ENCODE measurements at places on chromosomes 3 and 15.
A peak's percentile ranks its signal among the peaks of the same experiment; 100 is the strongest.

- peak; percentile 52 for DNase-seq
Measured at GRCh38 chr3:12024959-12025570, 20.9 kb downstream of the SYN2 start.

DNA sequence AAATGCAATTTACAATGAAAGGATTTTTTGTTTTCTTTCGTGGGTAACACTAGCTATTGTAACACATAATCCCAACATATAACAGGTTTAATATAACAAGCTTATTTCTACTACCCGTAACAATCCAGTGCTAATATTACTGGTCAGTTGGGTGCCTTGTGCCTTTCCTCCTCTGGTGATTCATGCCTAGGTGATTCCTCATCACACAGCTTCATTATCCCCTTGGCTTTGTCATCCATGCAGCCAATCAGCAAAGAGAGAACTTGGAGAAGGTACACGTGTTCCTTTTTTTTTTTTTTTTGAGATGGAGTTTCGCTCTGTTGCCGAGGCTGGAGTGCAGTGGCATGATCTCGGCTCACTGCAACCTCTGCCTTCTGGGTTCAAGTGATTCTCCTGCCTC is 30.7 kb downstream of the CHST14 start:
- DNase-seq: peak; percentile 31

- DNase-seq: peak; percentile 85
Measured at GRCh38 chr15:57541805-57542504, 49.7 kb upstream of the MYZAP start.

- no peak for DNase-seq
Measured at GRCh38 chr3:15426579-15427118, 695 bp downstream of the METTL6 start.

GRCh38 chr3:13171704-13172643 is 98.7 kb upstream of the IQSEC1 start:
- no peak for DNase-seq

DNA sequence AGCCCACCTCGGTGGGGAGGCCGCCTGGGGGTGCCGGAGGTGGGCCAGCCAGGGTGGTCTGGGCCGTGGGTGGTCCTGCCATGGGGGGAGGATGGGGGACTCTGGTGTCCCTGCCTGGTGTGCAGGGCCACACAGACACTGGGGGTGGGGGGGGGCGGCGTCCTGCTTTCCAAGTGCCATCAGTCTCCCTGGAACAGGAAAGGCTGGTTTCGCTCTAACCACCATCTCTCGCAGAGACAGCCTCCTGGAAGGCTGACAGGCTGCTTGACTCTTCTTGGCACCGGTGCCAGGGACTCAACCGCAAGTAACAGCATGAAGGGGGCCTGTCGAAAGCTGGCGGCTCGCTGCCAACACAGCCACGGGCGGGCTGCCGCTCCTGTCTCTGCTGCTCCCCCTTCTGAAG is 40.3 kb downstream of the RGMA start:
- DNase-seq: no peak

DNA sequence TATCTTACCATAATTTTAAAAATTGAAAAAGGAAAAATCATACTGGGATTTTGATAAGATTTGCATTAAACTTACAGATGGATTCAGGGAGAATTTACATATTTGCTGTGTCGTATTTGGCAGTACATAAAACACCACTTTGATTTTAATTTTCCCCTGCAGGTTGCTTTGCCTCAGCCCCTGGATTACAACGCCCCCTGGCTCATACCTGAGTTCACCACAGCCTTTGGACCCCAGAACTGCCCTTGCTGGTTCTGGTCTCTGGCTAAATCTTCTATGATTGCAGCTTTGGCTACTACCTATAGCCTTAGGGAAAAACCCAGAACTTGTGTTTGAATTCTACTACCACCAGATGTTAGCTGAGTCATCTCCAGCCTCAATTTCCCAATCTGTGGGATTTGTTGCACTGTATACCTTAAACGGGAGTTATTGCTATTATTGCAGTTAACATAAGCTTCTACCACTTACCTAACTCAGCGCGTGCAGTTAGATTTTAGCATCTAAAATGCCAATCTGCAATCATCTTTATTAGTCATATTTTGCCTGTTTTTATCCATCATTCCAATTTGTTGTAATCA is 315.7 kb upstream of the GADL1 start:
- no peak for DNase-seq

DNA sequence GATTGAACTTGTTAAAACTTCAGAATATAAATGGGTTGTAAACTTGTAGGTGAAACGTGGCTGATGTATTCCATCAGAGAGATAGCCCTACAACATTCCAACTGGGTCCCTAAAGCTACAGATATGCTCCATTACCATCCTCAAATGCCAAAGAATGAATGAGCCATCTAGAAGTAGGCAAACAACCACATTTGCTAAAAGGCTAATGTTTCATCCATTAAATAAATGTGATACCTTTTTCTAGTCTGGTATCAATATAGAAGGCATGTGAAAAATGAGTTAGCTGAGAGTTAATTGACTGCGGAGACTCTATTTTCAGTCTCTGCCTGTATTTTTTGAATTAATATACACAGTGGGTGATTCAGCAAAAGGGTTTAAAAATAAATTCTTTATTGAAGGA is 203.8 kb downstream of the RBMS3 start:
- no peak for DNase-seq
